ENCODE measurements at places on chromosomes 2 and 18. TPM values are rescaled to one million over a fixed set of nuclear protein-coding genes. Genes with fewer than 3 reads are reported as not detected.
A peak's percentile ranks its signal among the peaks of the same experiment; 100 is the strongest.

GRCh38 chr2:171176516-171176915, 15.8 kb upstream of the TLK1 start:
- DNase-seq = no peak

The IL37 gene
- total RNA-seq = not detected

DNA sequence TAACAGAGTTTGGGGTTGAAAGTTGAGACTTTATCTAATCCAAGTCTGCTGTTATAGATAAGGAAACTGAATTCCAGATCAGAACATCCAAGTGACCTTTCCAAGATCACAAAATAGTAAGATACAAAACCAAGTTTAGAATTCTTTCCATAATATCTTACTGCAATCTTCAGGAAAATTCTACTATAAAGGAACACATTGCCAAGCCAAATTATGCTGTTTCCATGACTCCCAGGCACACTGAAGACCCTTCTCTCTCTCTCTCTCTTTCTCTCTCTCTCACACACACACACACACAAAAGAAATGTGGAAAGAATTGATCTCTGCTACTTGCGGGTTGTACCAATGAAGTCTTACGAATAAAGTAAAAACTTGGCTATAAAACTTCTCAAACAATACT, 398.4 kb downstream of the METTL4 start:
- no peak for DNase-seq

The C2orf72 gene
- not detected for total RNA-seq

The CARF gene
- total RNA-seq = 10.5 TPM

The TRIM43 gene
- total RNA-seq = not detected

DNA sequence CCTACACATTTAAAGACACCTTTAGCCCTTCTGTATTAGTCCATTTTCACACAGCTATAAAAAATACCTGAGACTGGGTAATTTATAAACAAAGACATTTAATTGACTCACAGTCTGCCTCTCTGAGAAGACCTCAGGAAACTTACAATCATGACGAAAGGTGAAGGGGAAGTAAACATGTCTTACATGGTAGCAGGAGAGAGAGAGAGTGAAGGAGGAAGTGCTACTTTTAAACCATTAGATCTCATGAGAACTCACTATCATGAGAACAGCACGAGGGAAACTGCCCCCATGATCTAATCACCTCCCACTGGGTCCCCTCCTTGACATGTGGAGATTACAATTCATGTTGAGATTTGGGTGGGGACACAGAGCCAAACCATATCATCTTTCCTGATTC, 946.6 kb downstream of the SLC4A3 start:
- DNase-seq = no peak

GRCh38 chr18:58321986-58322385, 278.0 kb downstream of the NEDD4L start:
- DNase-seq = peak; percentile 19

DNA sequence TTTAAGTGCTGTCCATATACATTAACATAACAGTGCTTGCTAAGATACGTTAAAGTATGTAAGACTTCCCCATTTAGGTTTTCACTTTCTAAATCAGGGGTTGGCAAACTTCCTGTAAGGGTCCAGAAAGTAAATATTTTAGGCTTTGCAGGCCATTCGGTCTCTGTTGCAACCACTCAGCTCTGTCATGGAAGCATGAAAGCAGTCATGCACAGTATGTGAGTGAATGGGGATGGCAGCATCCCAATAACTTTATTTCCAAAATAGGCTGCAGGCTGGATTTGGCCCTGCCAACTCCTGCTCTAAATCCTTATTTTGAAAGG, 128.7 kb downstream of the PLA2R1 start:
- no peak for DNase-seq

DNA sequence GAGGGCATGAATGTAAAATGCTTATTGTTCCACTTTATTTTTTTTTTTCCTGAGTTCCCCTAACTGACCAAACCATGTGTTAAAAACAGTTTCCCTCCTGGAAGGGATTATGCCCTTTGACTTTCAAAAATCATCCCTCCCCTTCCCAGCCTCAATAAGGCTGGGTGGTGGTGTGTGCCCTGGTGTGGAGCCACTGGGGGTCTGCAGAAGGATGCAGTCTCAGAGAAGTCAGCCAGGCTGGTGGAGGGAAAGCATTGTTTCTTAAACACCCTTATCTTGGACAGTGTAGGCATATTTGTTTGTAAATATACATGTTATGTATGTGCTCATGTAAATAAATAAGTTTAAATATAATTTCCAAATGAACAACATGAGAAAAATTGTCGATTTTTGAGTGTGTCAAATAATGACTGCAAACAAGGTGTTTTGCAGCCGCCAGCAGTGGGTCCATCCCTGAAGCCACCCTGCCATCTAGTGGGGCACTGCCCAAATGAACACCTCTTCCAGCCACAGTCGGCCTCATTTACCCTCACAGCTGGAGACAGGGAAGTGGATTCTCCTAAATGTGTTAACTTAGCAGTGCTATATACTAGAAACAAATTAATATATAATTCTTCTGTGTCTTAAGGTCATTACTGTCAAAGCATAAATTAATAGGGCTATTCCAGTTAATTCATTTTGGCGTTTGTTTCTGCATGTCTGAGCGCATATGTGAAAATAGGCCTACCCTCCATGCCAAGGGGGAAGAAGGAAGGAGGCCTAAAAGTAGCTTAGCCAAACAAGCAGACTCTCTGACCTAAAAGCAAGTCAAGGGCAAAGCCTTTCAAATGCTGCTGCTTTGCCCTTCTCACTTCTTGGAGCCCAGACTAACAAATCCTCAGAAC, 209.6 kb upstream of the PIK3C3 start:
- no peak for DNase-seq

The LAMA3 gene
- 30.1 TPM for total RNA-seq

- DNase-seq = no peak
These were observed 90.3 kb downstream of the TMEM163 start for GRCh38 chr2:134628453-134628852.

GRCh38 chr18:21686282-21687105, 18.1 kb downstream of the ABHD3 start:
- DNase-seq = no peak

DNA sequence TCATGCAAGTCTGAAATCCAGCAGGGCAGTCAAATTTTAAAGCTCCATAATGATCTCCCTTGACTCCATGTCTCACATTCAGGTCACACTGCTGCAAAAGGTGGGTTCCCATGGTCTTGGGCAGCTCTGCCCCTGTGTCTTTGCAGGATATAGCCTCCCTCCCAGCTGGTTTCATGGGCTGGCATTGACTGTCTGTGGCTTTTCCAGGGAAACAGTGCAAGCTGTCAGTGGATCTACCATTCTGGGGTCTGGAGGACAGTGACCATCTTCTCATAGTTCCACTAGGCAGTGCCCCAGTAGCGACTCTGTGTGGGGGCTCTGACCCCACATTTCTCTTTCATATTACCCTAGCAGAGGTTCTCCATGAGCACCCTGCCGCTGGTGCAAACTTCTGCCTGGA, 220.6 kb upstream of the COPS8 start:
- no peak for DNase-seq

GRCh38 chr18:499776-500631, 497 bp downstream of the COLEC12 start:
- no peak for DNase-seq

The DTNA gene
- total RNA-seq = 78.4 TPM

The KCNK3 gene
- total RNA-seq = 6.9 TPM

The CXCR2 gene
- not detected for total RNA-seq

GRCh38 chr2:98915751-98916358, 20.2 kb downstream of the CRACDL start:
- no peak for DNase-seq

GRCh38 chr2:26185954-26186770, 13.3 kb downstream of the GAREM2 start:
- DNase-seq = no peak

- DNase-seq = no peak
These were observed 859 bp upstream of the INO80D start for GRCh38 chr2:206086716-206087350.

- DNase-seq = no peak
These were observed 140.7 kb downstream of the TTC27 start for GRCh38 chr2:32768387-32769174.

GRCh38 chr2:139165601-139166000, 385.4 kb upstream of the NXPH2 start:
- DNase-seq = no peak

DNA sequence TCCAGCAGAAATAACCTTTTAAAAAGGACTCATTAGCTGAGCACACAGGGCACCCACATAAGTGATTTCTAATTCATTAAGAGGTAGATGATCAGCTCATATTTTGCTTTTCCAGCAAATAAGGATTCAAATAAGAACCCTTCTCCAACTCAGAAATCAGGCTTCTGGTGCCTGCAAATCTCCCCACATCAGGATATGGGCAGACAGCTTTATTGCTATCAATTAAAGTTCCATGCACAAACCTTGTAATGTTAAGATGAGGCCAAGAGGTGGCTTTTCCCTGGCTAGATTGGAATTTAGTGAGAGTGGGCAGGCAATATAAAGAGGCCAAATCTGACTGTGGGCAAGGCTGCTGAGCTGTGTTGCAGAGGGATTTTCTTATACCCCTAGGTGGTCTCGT, 193.6 kb downstream of the SH3RF3 start:
- DNase-seq = no peak

The IFIH1 gene
- total RNA-seq = 16.6 TPM

- no peak for DNase-seq
These were observed 359.6 kb upstream of the MC4R start for GRCh38 chr18:60732143-60732542.

The ATP6V1B1 gene
- 1.4 TPM for total RNA-seq

The C18orf32 gene
- 39.4 TPM for total RNA-seq

The SP5 gene
- total RNA-seq = not detected

- DNase-seq = no peak
These were observed 419 bp downstream of the SMYD1 start for GRCh38 chr2:88068044-88068443.

The RPRM gene
- not detected for total RNA-seq

The HOXD10 gene
- total RNA-seq = not detected

- no peak for DNase-seq
These were observed 1046.0 kb upstream of the TMEFF2 start for GRCh38 chr2:193240752-193241151.

Data from thoracic aorta (tissue), 2 donors.